ENCODE measurements at places on chromosomes 6 and 20.

GRCh38 chr6:75183099-75183541 lies 22.7 kb downstream of the COL12A1 start:
- no peak for DNase-seq

GRCh38 chr6:137395316-137395715 lies 98.9 kb downstream of the OLIG3 start:
- no peak for DNase-seq

GRCh38 chr6:155883741-155884140 lies 428.1 kb upstream of the NOX3 start:
- DNase-seq, result peak; percentile 5

- DNase-seq, result no peak
These were observed 54.0 kb downstream of the TRAF3IP2 start for GRCh38 chr6:111551521-111552231.

GRCh38 chr6:13474787-13475186 lies 12.6 kb downstream of the GFOD1 start:
- DNase-seq, result no peak

- no peak for DNase-seq
These were observed 41.3 kb downstream of the PANK2 start for GRCh38 chr20:3930265-3931206.

DNA sequence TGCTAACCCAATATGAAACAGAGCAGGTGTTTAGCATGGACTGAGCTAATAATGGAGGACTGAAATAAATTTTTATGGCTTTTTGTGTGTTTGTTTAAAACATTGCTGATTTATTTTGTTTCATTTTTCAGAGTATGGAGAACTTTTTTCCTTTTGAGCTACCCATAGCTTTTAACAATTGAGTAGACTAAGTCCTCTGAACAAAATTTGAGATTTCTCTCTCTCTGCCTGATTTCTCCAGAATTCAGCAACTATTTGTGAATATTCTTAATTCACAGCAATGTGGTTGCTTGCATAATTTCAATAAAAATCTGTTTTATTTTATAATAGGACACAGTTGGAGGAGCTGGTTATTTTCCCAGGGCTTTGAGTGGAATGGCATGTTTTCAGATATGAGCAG lies 103.7 kb downstream of the TPBG start:
- DNase-seq, result no peak

- no peak for DNase-seq
These were observed 84.2 kb upstream of the ARMC2 start for GRCh38 chr6:108763931-108764579.

DNA sequence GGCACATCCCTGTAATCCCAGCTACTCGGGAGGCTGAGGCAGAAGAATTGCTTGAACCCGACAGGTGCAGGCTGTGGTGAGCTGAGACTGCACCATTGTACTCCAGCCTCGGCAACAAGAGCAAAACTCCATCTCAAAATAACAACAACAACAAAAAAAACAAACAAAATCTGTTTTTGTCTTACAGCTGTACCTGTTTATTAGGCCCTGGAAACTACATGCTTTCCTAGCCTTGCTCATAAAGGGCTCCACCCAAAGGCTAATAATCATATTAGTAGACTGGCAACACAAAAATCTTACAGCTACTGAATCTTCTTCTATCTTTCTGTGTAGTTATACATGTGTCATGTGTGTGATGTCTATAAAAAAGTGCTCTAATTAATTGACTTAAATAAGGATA lies 503.9 kb upstream of the EYS start:
- DNase-seq, result no peak

DNA sequence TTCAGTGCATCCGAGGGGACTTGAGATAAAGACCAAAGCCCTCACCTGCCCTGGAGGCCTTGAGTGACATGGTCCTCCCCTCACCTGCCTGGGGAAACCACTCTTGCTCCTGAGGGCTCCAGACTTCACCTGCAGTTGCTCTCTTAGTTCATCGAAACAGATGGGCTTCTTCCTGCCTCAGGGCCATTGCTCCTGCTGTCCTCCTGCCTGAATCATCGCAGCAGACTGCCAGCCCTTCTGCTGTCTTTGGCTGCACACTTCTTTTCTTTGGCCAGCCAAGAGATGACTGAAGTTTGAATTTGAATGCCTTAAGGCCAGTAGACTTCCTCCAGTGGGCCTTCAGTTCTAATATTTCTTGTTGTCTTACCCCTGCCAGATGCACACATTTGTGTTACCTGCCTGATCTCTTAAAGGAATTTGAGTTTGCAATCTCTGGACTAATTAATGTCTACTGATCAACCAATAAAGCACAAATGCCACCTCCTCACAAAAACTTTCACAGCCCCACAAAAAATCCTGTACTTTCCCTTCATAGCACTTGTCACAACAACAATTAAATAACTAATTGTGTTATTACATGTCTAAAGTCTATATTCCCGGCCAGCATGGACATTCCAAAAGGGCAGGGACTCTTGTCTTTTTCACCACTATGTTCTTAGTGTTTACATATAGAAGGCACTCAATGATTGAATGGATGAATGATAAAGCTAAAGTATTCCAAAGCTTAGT lies 56.7 kb upstream of the SGK1 start:
- DNase-seq, result peak; percentile 74

DNA sequence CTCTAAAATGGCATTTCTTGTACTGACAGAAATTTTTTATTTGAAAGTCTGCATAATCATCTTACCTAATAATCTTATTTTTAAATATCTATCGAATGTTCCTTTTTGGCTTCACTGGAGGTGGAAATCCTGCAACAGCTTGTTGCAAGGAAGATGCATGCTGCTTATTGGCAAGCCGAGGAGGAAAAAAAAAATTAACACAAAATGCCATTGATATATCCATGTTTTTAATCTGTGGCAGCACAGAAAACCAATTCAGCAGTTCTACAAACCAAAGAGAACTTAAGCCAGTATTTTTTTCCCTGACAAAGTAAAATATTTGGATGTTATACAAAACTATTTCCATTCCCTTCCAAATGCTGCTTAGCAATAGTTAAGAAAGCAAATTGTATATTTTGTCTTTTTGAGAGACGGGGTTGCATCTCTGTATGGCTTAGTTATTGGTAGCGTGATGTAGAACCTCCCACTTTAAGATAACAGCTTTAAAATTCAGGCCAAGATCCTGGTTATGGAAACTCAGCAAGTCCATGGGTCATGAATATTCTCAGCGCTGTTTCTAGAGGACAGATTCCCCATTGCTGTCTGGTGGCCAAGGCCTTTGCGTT lies 231.4 kb downstream of the TMEM242 start:
- no peak for DNase-seq

- DNase-seq, result no peak
These were observed 34.6 kb upstream of the PXDC1 start for GRCh38 chr6:3786141-3786540.

GRCh38 chr6:158906926-158907325 lies 87.8 kb upstream of the EZR start:
- DNase-seq, result no peak

GRCh38 chr6:29653452-29654038 lies 3.3 kb upstream of the MOG start:
- DNase-seq, result peak; percentile 40

DNA sequence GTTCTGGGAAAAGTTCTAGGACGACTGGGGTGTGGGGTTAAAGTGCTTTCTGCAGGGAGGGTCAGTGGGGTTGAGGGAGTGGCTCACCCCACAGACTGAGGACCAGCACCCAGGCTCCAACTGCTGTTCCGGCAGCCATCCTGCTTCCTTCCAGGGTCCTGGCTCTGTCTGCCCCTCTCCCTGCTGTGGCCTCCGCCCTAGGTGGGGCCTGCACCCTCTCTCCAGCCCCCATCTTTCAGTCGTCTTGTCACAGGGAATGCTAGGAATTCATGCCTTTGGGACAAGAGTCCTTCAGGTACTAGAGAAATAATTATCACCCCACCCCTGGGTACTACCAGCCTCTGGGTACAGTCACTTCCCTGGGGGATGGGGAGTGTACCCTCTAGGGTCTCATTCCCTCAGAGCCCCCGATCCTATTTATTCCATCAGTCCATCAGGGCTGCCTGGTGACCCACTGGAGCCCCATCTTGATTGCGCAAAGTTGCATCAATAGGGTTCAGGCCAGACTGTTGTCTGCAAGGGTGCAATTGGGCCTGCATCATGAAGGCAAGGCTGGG lies at the start of gene AGER:
Gene AGER, minus strand, starts transcription at position 170 of the 557 bp plus-strand sequence. Its CDS starts 31 bp downstream, at position 139.
- DNase-seq, result no peak

DNA sequence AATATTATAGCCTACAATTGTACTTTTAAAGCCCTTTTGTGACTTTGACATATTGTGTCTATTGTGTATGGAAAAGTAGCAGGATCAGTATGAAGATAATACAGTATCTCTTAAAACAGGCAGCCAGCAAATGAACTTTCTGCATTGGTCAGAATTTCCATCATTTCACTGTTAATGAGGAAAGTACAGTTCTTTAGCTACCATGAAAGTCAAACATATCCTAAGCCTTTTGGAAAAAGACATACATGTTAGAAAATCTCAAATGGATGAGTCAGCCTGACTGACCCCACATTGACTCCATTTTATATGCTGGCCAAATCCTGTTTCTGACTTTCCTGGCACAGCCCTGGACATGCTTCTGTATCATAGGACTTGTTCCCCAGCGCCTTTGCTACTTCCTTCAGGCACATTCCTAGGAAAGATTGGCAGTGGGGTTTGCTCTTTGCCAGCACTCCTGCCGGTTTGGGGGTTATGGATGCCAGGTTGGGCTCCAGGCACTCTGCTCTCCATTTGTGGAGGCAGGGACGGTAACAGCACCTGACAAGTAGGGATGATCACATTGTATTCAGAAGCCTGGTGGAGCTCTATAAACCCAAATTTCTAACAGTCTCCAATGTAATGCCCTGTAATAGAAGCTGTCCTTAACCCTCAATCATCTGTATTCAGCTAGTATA lies 43.7 kb downstream of the TOP1 start:
- DNase-seq, result peak; percentile 86

GRCh38 chr6:105036351-105036750 lies 79.4 kb downstream of the LIN28B start:
- no peak for DNase-seq

- no peak for DNase-seq
These were observed 168.9 kb downstream of the ADGB start for GRCh38 chr6:146767632-146768031.

DNA sequence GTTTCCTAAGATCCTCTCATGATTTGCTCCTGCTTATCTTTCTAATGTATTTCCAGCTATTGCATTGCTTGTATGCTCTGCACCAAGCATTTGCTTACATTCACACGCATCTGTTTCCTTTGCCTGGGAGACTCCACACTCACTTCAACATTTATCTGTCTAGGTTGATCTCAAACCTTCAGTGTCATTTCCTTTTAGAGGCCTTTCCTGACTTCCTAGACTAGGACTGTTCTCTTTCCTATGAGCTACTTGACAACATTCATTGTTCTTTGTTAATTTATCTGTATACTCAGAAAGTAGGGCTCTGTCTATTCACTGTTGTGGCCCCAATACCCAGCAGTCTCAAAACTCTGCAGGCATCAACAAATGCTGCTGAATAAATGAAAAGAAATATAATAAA lies 84.4 kb downstream of the WASF1 start:
- no peak for DNase-seq

DNA sequence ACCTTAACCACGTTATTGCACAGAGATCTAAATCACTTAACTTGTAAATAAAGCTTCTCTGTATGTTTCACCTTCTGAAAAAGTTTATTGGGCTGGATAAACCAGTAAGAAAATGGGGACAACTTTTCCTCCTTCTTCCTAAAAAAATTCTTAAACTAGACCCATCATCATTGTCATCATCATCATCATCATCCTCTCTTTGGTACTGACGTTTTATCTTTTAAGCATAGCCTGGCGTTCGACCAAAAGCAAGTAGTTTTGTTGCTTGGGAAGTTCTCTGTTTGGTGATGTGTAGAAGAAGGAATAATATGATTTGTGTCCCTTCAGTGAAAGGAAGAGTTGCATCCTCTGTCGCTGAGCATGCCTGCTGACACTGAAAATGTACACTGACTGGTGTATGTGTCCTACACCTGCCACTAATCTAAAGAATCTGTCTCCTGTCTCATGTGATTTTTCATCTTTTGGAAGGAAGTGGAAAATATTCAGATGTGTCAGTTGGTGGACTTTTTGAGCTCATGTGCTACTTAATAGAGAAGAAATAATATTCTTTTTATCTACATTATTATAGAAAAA lies 2.5 kb downstream of the CLVS2 start:
- DNase-seq, result no peak

DNA sequence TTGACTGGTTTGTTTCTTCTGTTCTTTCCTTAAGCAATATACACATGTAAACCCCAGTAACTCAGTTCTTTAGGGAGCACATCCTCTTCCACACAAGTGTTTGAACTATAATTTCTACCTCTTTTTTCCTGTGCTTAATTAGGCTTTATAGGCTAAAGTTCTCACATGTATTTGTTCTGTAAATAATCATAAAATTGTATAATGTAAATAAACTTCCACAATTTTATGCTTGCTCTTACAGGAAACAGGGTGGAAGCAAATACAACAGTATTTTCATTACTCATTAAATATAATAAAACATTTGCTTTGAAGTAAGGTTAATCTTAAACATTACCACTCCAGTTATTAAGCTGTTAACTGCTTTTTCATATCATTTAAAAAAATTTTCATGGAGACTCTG lies 26.9 kb downstream of the GPRC6A start:
- DNase-seq, result no peak

GRCh38 chr20:12036142-12036541 lies 118.4 kb downstream of the BTBD3 start:
- DNase-seq, result no peak

DNA sequence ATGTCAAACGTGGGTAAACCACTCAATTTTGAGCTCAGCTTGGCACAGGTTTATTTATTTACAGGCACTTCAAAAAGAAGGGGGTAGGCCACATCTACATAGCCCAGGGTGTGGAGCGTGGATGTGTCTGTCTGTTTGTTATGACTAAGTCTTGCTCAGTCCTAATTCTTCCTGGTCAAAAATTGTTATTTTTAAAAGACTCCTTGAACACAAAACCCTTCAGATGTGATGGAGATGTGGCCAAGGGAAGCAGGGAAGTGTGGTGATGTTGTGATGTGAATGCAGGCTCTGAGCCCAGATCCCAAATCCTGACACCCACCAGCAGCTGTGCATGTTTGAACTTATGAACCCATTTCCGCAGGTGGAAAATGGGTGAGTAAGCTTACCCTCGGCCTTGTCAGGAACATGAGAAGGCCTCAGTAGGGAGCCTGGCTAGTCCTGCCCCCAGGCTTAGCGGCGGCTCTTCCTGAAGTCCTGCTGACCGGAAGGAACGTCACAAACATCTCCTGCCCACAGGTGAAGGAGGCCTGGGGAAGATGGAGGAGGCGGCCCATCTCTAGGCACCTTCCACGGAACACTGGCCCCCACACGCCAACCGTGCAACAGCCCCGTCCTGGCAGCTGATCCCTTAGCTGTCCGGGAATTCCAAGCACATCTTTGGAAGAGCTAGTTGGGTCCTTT lies 119.7 kb downstream of the MYLK4 start:
- peak; percentile 52 for DNase-seq

Data from stromal cell of bone marrow (primary cell).